ENCODE measurements at places on chromosomes 13 and 19.

- DNase-seq: no peak
Measured at GRCh38 chr13:105817498-105817897, 718.0 kb downstream of the EFNB2 start.

GRCh38 chr13:29507356-29507755 lies 88.1 kb downstream of the SLC7A1 start:
- no peak for DNase-seq

- DNase-seq: no peak
Measured at GRCh38 chr13:66972659-66973058, 257.5 kb downstream of the PCDH9 start.

DNA sequence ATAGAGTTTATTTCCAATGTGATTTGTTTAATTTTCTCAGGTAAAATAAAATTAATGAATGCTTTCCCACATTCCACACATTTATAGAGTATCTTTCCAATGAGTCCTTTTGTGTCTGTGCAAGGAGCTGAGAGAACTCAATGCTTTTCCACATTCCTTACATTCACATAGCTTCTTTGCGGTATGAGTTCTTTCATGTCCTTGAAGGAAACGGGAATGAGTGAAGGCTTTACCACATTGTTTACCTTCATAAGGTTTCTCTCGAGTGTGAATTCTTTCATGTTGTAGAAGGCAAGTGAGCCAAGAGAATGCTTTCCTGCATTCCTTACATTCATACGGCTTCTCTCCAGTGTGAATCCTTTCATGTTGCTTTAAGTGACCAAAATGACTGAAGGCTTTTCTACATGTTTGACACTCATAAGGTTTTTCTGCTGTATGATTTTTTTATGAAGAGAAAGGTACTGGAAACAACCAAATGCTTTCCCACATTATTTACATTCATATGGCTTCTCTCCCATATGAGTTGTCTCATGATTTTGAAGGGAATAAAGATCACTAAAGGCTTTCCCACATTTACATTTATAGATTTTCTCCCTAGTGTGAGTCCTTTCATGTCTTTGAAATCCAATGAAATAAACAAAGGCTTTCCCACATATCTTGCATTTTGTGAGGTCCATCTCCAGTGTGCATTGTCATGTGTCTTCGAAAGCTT lies 14.4 kb upstream of the ZNF442 start:
- no peak for DNase-seq

- DNase-seq: no peak
Measured at GRCh38 chr19:6639439-6639838, 30.5 kb downstream of the TNFSF14 start.

GRCh38 chr19:34431681-34432402 lies 3.7 kb downstream of the UBA2 start:
- no peak for DNase-seq

GRCh38 chr13:65149687-65150086 lies 2080.4 kb downstream of the PCDH9 start:
- DNase-seq: no peak

DNA sequence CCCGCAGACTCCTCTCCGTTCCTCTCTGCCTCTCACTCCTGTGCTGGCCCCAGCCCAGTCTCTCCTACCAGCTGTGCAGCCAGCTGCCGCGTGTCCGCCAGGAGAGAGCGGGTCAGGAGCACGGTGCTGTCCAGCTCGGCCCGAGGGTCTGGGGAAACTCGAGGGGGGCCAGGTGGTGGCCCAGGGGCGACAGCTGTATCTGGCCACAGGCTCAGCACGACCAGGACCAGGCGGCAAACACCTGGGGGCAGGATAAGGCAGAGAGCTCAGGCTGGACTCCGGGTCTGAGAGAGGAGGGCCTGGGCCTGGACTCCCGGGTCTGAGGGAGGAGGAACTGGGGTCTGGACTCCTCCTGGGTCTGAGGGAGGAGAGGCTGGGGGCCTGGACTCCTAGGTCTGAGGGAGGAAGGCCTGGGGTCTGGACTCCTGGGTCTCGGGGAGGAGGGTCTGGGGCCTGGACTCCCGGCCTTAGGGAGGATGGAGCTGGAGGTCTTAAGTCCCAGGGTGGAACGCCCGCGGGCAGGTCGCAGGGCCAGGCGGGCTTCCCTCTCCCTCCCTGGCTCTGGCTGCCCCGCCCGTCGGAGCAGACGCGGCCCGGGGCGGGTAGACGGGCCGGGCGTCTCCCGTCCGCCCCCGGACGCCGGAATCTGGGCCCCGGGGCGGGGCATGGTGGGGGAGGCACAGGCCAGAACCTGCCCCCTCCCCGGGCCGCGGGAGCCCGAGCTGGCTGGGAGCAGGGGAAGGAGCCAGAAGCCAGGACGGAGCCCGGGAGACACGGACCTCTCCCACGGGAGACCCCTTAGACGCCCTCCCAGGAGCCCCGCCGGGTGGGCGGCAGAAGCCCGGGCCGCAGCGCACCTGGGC lies 1.3 kb downstream of the IL11 start:
- no peak for DNase-seq

DNA sequence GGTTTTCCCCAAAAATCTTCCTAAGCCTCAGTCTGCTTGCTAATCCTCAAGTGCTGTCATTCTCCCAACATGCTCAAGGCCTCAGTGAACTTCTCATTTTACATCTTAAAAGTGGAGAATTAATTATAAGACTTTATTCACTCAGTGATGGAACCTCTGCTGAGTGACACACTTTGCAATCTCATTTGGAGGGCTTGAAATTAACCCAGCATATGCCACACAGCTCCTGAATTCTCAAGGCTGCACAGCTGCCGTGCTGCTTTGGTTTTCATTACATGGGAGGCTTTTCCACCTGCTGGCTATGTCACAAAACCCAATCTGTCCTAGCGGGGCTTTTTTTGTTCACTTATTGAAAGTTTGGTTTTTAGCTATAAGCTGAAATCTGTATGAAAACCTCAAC lies 28.3 kb upstream of the SERPINE3 start:
- DNase-seq: no peak

DNA sequence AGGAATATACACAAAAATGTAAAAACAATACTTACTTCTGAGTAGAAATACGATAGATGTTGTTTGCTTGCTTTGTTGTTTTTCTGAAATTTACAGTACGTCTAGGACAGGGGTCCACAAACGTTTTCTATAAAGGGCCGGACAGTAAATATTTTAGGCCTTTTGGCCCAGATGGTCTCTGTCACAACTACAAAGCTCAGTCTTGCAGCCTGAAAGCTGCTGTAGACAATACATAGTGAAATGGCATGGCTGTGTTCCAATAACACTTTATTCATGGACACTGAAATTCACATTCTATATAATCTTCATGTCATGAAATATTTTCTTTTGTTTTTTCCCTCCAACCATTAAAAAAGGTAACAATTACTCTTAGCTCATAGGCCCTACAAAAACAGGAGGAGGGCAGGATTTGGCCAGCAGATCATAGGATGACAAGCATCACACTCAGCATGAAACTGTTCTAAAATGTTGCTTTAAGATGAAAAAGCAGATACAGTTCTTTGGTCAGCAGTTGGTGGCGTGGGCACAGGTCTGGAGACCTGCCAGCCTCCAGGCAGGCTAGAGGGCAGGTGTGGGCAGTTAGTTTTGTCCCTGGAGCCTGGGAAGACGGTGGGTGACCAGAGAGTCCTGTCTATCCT lies at the start of gene EDDM13:
TSS of gene EDDM13 (plus strand) at position 588 of the 638 bp plus-strand sequence. CDS start 87 bp downstream, outside the sequence.
- no peak for DNase-seq

- no peak for DNase-seq
Measured at GRCh38 chr13:29855009-29855408, 4.6 kb upstream of the UBL3 start.

- peak; percentile 65 for DNase-seq
Measured at GRCh38 chr19:47013041-47013517, 6.6 kb upstream of the NPAS1 start.

GRCh38 chr13:41222259-41222852 lies 28.0 kb upstream of the KBTBD7 start:
- DNase-seq: peak; percentile 41

- DNase-seq: no peak
Measured at GRCh38 chr19:41525989-41526388, 50.0 kb upstream of the CEACAM21 start.

- DNase-seq: no peak
Measured at GRCh38 chr13:106415442-106415841, 120.0 kb downstream of the EFNB2 start.

DNA sequence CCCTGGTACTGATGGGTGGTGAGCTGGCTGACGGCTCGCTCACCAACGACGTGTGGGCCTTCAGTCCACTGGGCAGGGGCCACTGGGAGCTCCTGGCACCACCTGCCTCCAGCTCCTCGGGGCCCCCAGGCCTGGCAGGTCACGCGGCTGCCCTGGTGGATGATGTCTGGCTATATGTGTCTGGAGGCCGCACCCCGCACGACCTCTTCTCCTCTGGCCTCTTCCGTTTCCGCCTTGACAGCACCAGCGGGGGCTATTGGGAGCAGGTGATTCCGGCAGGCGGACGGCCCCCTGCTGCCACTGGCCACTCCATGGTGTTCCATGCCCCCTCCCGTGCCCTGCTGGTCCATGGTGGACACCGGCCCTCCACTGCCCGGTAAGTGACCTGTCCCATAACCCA lies 10.5 kb downstream of the MEGF8 start:
- no peak for DNase-seq

DNA sequence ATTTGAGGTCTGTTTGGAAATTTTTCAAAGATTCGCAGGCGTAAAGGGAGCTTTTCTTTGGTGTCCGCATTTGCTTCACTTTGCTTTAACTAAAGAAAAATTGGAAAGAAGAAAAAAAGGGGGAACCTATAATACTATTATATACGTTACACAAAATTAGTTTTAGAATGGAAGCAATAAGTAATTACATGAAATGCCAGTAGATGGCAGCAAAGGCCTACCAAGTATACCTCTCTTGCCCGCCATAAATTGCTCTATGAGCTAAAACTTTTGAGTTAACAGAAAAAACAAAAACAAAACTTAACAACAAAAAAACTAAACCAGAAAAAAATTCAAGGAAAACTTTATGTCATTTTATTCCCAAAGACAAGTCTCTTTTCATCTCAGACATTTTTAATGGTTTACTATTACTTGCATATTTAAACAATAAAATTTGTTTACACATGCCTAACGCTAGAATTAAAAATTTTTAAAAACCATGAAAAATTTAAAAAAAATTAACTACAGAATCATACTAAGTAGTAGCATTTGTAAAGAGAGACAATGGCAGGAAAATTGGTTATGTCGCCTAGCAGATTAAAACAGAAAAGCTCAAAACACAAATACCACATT lies 271.4 kb downstream of the NALCN start:
- DNase-seq: peak; percentile 14

GRCh38 chr19:48479686-48480085 lies 10.5 kb downstream of the CYTH2 start:
- no peak for DNase-seq

- peak; percentile 21 for DNase-seq
Measured at GRCh38 chr19:20154636-20155035, 12.4 kb upstream of the ZNF486 start.

- DNase-seq: no peak
Measured at GRCh38 chr19:44974857-44975256, 19.7 kb downstream of the CLPTM1 start.

DNA sequence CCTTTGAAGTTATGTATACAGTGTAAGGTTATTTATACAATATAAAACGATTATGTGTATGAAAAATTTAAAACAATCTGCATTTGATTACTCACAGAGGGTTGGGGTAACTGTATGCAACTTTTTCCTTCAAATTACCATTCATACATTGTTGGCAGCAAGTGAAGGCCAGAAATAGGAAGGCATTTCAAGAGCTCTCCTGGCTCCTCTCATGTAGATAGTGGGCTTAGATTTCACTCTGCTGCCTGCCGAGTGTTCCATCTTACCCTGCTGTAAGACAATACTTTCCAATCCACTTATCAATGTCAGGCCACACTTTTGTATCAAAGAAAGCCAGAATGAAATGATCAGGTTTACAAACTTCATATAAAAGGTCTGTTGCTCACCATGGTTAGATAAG lies 245.2 kb downstream of the DNAJC15 start:
- DNase-seq: no peak

GRCh38 chr13:113907635-113908617 lies 44.0 kb upstream of the GAS6 start:
- DNase-seq: no peak

DNA sequence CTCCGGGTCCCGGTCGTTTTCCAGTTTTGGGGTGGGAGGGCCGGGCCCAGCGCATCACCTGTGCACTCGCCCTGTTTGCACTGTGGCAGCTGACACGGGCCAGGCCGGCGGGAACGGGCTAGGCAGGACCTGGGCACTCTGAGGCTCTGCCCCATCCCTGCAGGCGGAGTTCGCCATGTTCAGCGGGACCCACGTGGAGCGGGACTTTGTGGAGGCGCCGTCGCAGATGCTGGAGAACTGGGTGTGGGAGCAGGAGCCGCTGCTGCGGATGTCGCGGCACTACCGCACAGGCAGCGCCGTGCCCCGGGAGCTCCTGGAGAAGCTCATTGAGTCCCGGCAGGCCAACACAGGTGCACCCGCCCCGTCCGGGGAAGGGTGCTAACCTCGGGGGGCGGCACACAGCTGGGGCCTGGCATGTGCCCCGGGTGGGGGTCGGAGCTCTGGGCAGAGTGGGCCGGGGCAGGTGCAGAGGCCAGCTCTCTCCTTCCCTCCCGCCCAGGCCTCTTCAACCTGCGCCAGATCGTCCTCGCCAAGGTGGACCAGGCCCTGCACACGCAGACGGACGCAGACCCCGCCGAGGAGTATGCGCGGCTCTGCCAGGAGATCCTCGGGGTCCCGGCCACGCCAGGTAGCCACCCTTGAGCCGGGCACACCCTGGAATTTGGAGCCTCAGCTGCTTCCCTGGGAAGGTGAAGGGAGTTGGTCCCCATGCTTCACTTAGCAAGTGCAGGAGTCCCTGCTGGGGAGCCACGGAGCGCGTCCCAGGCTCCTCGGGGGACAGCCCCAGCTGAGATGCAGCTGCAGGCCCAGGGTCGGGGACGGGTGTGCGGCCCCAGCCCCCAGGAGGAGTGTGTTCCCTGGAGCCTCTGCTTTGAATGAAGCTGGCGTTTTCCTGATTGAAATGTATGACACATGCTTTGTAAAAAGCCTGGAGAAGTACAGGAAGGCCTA lies 9.3 kb upstream of the ZNF554 start:
- no peak for DNase-seq

DNA sequence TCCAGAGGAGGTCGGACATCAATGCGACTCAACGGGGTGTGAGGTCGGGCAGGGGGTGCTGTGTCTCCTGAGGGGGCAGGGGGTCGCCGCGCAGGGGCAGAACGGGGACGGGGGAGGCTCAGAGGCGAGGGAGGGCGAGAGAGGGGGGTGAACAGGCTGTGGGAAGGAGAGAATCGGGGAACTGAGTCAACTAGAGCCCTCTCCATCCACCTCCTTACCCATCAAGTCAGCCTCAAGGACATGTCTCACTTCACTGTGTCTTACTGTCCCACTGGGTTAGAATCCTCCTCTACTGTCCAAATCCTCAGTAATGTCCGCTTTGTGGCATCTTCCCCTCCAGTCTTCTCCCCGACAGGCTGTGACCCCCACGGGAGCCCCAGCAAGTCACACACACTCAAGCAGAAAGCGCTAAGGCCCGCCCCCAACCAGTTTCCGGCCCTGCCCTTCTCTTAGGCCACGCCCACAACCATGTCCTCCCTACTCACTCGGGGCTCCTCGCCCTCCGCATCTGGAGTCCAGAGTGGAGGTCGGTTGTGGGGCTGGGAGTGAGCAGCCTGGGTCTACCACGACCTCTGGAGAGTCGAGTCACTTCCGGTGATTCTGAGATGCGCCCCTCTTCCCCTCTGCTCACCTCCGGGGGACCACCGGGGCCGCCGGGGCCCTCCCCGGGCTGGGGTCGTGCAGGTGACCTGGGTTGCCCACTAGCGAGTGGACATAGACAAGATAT lies 9.3 kb downstream of the PLEKHA4 start:
- no peak for DNase-seq
